Adrenal gland (tissue), 19 donors: ENCODE measurements at places on chromosomes 5 and 9. TPM values are rescaled to one million over a fixed set of nuclear protein-coding genes. Genes with fewer than 3 reads are reported as not detected.

DNA sequence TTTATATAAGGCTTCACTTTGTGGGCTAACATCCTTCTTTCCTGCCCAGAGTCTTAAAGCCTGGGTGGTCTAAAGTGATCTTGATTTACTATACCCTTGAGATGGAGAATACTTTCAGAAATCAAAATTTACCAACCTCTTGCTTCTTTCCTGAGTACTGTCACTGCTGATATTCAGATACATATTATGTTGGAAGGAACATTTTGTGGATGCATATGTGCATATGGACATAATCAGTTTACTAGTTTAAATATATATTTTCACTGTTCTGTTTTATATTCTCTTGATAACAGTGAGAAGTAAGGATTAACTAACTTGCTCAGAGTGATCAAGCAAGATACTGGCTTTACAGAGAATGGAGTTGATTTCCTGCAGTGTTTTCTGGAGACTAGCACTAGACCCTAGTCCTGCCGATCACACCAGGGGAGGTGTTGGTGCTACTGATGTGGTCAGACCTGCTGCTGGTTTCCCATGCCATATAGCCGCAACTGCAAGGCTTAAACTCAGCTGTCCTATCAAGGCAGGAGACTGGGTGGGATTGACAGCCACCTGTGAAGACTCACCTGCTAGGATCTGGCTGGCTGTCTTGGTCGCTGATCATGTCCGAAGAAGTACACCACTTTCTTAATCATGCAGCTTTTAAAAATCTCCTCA is 57.6 kb downstream of the SLF1 start:
- no peak overlapping the region for H3K4me3 ChIP-seq
- H3K36me3 ChIP-seq = no peaks in the 10 kb centered on the region
- H3K27me3 ChIP-seq = no peaks in the 10 kb centered on the region

DNA sequence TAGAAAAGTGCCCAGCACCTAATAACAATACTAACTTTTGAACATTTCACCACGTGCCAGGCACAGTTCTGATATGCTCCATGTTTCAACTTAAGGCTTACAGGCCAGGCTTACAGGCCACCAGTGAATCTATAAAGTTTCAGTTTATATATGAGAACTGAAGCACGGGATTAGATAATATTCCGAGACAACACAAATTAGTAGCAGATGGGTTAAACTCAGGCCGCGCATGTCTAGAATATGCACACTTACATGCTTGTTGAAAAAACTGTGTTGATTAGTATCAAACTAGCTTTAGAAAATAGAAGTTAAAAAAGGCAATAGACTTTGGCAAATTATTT is 587.9 kb downstream of the MTRR start:
- no peak overlapping the region for H3K4me3 ChIP-seq
- H3K27ac ChIP-seq = no peak overlapping the region
- H3K4me1 ChIP-seq = peaks cover 11% of the 10 kb centered on the region
- DNase-seq = no peak
- no peaks in the 10 kb centered on the region for H3K36me3 ChIP-seq

- no peak overlapping the region for H3K4me3 ChIP-seq
- no peaks in the 10 kb centered on the region for H3K36me3 ChIP-seq
- no peak overlapping the region for H3K27ac ChIP-seq
- H3K27me3 ChIP-seq = no peaks in the 10 kb centered on the region
Observed at GRCh38 chr5:168712280-168712924, 133.2 kb upstream of the PANK3 start.

DNA sequence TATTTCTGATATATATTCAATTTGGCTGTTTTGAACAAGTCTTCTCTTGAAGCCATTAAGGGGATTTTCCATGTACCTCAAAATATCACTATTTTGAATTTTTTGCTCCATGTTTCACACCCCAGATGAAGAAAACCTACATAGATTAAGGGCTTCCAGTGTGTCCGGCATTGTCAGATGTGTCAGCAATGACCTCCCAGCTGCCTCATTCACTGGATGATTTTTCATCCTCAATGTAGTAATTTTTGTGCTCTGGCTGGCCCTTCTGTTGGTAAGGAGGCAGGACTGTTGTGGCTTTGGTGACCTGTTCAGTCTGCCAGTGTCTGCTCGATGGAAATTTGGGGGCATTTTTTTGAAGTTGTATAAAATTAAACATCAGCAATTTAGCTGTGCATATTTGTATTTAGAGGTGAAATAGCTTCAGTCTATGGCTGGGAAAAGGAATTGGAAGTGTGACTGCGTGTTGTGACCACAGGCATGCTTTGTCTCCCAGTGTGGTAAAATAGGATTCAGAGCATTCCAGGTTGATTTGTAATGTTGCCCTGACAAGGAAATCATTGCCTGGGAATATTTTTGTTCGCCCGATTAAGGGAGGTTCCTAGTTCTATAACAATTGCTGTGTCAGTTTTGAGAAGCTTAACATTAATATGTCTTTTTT is 312.4 kb downstream of the ARHGEF28 start:
- no peaks in the 10 kb centered on the region for H3K4me1 ChIP-seq
- H3K36me3 ChIP-seq = no peaks in the 10 kb centered on the region
- H3K27me3 ChIP-seq = no peaks in the 10 kb centered on the region
- H3K27ac ChIP-seq = no peak overlapping the region
- no peak overlapping the region for H3K4me3 ChIP-seq
- DNase-seq = no peak

GRCh38 chr9:93598647-93599241 is 22.4 kb downstream of the PHF2 start:
- peak; percentile 14 for DNase-seq
- H3K27me3 ChIP-seq = no peaks in the 10 kb centered on the region
- no peaks in the 10 kb centered on the region for H3K4me1 ChIP-seq
- H3K4me3 ChIP-seq = no peak overlapping the region
- no peak overlapping the region for H3K27ac ChIP-seq

GRCh38 chr5:76544268-76544926 is 78.8 kb downstream of the F2RL2 start:
- no peak overlapping the region for H3K4me3 ChIP-seq
- H3K27ac ChIP-seq = no peak overlapping the region
- H3K27me3 ChIP-seq = no peaks in the 10 kb centered on the region
- no peaks in the 10 kb centered on the region for H3K36me3 ChIP-seq

Gene ADAMTS16
- total RNA-seq = not detected

DNA sequence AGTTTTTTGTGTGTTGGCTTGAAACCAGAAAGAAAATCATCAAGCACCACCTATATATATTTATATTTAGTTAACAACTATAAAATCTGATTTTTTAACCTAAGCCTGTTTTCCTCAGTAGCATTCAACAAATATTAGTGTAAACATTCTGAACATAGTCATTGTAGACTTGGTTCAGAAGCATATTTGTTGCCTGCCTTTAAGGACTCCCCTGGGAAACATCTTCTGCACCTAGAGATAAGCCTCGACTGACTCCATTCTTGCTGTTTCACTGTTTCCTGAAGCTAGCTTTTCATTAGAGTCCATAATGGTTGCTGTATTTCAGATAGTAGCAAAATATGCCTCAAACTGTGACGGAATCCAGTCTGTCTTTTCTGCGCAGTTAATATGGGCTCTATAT is 123.5 kb downstream of the TRIO start:
- no peak overlapping the region for H3K27ac ChIP-seq
- H3K36me3 ChIP-seq = no peaks in the 10 kb centered on the region
- H3K4me3 ChIP-seq = no peak overlapping the region
- no peak for DNase-seq

Gene KIF4B
- total RNA-seq = not detected

Gene IFNK
- not detected for total RNA-seq

DNA sequence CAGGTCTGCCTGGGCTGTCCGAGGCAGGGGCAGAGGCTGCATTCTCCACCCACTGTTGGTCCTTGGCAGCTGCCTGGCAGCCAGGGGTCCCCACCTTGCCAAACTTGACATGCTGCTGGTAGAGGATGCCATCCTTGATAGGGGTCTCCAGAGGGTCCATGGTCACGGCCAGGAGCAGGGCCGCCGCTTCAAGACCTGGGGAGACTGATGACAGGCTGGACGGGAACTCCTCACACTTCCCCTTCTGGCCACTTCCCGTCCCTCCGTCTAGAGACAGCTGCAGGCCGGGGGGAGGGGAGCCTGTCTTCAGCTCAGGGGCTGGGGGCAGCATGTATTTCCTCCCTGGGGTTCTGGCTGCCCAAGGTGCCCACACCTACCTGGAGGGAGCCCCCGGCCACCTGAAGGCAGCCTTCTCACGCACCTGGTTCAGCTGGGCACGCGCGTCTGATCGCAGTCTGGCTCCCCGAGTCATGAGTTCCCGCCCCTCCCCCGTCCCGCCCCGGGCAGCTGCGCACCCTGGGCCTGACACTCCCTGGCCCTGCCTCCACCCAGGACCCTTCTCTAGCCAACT is at the start of gene DOK3:
DOK3 (minus strand) TSS at position 446 of the 571 bp plus-strand sequence; CDS start at position 160, 286 bp downstream.
- peaks cover 40% of the 10 kb centered on the region for H3K36me3 ChIP-seq
- no peaks in the 10 kb centered on the region for H3K4me1 ChIP-seq
- H3K27me3 ChIP-seq = no peaks in the 10 kb centered on the region

DNA sequence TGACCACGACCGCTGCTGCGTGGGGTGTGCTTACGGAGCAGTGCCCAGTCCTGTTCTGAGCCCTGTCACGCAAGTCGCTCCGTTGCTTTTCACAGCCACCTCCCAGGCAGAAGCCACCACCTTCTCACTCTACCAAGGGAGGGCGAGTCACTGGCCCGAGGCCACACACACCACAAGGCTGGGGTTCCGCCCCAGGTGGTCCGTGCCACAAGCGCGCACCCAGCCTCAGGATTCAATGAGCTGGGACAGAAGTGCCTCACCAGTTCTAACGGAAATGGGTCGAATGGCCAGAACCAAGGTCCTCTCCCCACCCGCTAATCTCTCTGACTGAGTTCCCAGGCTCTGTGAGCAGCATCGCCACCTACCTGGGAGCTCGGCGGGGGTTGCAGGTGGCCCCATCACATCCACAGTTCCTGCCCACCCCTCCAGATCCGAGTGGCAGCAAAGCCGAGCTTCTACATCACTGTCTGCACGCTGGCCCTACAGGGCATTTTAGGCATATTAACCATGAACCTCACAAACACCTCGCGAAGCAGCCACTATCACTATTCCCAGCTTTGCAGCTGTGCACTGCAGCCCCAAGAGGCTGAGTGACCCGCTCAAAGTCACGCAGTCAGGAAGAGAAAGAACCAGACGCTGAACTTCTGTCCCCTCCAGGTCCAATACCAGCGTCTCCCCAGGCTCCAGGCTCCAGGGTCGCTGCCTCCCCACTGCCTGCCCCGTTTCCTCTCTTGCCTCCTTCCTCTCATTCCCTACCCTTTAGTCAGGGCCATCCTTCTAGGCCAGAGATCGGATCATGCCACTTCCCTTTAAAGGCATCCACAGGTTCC is 92.1 kb upstream of the PHYKPL start:
- no peaks in the 10 kb centered on the region for H3K4me1 ChIP-seq
- DNase-seq = no peak
- H3K27ac ChIP-seq = no peak overlapping the region
- no peaks in the 10 kb centered on the region for H3K27me3 ChIP-seq
- H3K4me3 ChIP-seq = no peak overlapping the region

DNA sequence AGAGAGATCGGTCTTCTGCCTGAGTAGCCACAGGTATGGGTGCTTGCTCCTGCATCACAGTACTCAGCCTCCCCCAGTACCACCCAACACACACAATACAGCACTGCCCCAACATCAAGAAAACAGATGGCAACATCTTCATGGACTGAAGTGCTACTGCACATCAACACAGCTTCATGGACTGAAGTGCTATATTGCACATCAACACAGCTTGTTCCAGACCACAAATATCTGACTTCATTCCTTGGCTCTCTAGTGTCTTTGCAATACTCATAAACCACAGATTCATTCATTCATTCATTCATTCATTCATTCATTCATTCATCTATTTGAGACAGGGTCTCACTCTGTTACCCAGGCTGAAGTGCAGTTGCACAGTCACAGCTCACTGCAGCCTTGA is 31.1 kb upstream of the PCA3 start:
- H3K27ac ChIP-seq = no peak overlapping the region
- H3K4me3 ChIP-seq = no peak overlapping the region
- H3K27me3 ChIP-seq = no peaks in the 10 kb centered on the region
- no peaks in the 10 kb centered on the region for H3K4me1 ChIP-seq
- no peak for DNase-seq
- no peaks in the 10 kb centered on the region for H3K36me3 ChIP-seq

GRCh38 chr5:159781626-159782157 is 134.6 kb upstream of the ADRA1B start:
- H3K4me3 ChIP-seq = no peak overlapping the region
- H3K27ac ChIP-seq = no peak overlapping the region
- DNase-seq = no peak
- H3K4me1 ChIP-seq = no peaks in the 10 kb centered on the region
- H3K36me3 ChIP-seq = no peaks in the 10 kb centered on the region

Gene PCDHB5
- 3.5 TPM for total RNA-seq

DNA sequence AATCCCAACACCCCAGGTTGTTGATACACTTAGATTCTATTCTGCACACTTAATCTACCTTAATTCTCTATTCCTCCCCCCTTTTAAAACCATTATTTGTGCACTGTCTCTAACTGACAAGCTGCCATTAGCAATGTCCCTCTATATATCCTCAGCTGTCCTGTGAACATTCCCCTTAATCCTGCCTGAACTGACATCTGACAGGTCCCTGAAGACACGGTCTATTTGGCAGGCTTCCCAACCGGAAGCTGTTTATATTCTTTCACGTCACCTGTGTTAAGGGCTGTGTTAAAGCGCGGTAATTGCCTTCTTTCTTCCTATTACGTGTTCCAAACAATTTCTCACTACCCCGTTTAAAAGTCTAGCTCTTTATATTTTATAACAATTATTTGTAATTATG is 277.3 kb downstream of the CDH9 start:
- DNase-seq = no peak
- no peaks in the 10 kb centered on the region for H3K36me3 ChIP-seq
- H3K27me3 ChIP-seq = no peaks in the 10 kb centered on the region
- H3K27ac ChIP-seq = no peak overlapping the region
- no peak overlapping the region for H3K4me3 ChIP-seq
- no peaks in the 10 kb centered on the region for H3K4me1 ChIP-seq

Gene ERCC8
- 13.4 TPM for total RNA-seq

GRCh38 chr5:75433814-75434506 is 77.5 kb downstream of the CERT1 start:
- no peak overlapping the region for H3K27ac ChIP-seq
- H3K36me3 ChIP-seq = no peaks in the 10 kb centered on the region
- H3K4me3 ChIP-seq = no peak overlapping the region

DNA sequence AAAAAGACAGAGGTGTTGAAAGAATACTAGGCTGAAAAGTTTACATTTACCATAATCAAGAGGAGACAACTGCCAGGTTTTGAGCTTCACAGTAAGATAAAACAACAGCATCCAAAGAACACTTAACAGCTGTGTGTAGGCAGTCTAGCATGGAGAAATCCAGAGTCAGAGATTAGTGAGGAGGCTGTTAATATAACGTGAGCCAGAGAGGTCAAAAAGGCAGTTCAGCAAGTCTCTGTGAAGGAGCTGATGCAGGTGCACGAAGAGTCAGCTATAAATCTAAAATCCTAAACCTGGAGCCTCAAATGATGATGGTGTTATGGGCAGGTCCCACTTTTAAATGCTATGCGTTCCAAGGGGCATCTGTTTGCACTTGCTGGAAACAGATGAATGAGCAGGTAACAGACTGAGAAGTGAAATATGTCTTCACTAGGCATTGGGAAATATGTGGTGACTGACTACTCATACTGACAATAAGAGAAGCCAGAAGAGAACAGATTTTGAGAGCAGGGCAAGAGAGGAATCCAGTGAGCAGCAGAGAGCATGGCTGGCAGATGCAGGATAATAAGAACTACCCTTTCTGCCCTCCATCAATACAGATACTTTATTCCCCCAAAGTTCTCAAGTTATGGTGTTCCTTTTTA is 8.7 kb downstream of the APTX start:
- H3K36me3 ChIP-seq = peaks cover 41% of the 10 kb centered on the region
- H3K27me3 ChIP-seq = no peaks in the 10 kb centered on the region
- peaks cover 10% of the 10 kb centered on the region for H3K4me1 ChIP-seq
- no peak for DNase-seq
- no peak overlapping the region for H3K4me3 ChIP-seq
- no peak overlapping the region for H3K27ac ChIP-seq

Gene LCN10
- total RNA-seq = not detected
